ENCODE measurements at places on chromosomes 1 and 21.

- DNase-seq, result no peak
Observed at GRCh38 chr1:172163498-172164215, 256.8 kb upstream of the C1orf105 start.

DNA sequence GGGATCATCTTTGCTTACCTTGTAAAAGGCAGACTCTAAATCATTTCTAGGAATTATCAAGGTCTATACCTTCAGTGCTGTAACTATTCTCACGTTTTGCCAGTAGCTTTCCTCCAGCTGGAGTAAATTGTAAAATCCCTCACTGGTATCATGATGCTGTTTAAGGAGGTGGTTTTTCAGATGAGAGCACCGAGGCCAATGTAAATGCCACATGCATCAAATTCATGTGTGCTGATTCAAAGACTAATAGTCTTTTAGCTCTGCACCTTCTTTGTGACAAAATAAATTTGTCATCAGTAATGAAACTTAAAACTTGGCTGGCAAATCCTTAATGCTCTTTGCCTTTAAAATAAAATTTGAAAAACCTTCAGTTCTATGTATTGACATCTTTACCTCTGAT, 503.8 kb downstream of the SETD4 start:
- no peak for DNase-seq

DNA sequence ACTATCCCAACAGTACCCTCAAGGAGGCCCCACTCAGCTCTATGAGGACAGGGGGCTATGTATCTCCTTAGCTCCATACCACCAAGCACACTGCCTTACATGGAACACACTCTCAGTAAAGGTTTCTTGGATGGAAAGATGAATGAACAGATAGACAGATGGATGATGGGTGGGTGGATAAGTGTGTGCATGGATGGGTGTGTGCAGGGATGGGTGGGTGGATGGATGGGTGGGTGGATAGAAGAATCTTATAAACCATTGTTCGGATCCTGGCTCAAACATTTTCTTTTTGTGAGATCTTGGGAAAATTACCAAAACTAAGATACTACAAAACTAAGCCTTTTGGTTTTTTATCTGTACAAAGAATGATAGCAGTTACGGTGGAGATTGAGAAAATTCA, 111.0 kb upstream of the NFIA start:
- DNase-seq, result no peak

GRCh38 chr1:205536759-205537361, 32.4 kb downstream of the CDK18 start:
- no peak for DNase-seq

DNA sequence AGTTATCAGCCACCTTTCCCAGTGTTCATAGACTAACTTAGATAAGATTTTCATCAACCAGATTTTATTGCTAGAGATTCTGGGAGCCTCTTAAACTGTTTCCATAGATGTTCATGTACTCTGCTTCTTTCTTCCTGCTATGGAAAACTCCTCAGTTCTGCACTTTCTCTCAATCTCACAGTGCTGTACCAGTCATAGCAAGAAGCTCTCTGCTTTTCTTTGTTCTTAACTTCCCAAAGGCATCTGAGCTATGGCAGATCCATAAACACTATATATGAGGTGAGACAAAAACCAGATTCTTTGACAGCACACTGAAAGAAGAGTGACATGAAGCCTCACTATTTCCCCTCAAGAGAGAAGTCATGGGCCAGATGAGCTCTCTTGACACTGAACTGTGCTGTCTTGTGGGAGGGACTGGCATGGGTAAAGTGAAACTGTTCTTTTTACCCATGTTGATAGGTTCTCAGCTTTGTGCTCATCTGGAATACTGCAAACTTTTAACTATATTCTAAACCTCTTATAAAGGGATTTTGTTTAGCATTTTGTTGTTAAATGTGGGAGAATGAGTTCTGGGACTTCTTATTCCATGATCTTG, 64.2 kb upstream of the LYPLAL1 start:
- DNase-seq, result no peak

GRCh38 chr1:212979340-212980122, 29.2 kb downstream of the VASH2 start:
- no peak for DNase-seq

DNA sequence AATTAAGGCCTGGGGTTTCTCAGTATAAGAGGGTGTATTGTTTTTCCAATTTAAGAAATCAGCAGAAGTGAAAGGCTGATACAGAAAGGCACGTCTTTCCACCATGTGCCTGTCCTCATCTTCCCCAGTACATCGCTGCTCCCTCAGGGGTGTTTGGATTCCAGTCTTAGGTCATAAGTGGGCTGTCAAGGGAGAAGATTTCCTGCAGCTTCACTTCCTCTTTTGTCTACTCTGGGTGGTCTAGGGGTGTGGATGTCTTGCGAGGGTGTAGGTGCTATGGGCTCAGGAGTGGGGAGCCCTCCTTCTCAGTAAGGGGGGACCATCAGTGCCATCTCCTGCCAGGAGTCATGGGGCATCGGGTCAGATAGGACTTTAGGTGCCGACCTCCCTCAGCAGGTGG, 999.8 kb upstream of the NCAM2 start:
- no peak for DNase-seq

GRCh38 chr1:35326246-35326866, 57.8 kb downstream of the ZMYM4 start:
- no peak for DNase-seq

DNA sequence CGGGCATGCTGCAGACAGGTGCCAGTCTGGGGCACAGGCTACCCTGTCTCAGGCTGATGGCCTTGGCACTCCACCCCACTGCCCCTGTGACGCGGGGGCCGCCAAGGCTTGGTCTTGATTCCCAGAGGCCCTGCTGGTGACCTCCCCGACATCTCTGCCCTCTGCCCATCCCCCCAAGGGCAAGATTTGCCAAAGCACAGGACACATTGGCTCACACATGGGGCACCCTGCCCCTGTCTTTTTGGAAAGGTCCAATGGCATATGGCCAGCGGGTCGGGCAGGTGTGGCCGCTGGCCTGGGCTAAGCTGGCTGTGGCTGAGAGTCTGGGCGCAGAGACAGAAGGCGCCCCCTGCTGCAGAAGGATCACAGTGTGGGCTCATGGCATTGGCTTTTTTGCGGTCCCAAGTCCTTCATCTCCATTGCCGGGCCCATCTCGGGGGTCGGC, 4.6 kb downstream of the MIB2 start:
- DNase-seq, result no peak

Measured in T-cell (primary cell).